ENCODE measurements at places on chromosomes 4 and X. TPM values are rescaled to one million over a fixed set of nuclear protein-coding genes. Genes with fewer than 3 reads are reported as not detected.

Gene SERTM2
- 1.4 TPM for total RNA-seq

Gene MYOZ2
- 0.81 TPM for total RNA-seq

Gene C4orf51
- not detected for total RNA-seq

Gene KCTD8
- total RNA-seq: 2.7 TPM

Gene KLKB1
- total RNA-seq: 0.66 TPM

Gene TSPAN5
- 15.7 TPM for total RNA-seq

DNA sequence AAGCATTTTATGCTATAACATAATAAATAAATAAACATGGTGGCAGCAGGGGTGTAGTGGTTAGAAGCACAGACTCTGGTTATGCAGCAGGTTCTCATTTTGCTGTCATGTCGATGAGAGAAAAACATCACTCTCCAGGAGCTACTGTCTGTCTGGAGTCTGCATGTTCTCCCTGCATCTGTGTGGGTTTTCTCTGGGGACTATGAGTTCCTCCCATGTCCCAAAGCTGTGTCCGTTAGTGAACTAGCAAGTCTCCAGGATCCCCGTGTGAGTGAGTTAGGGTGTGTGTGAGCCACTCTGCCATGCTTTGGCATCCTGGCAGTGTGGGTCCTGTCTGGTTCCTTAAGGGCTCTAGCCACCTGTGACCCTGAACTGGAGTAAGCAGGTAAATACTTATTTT lies 585.6 kb upstream of the AGA start:
- no peak for DNase-seq

DNA sequence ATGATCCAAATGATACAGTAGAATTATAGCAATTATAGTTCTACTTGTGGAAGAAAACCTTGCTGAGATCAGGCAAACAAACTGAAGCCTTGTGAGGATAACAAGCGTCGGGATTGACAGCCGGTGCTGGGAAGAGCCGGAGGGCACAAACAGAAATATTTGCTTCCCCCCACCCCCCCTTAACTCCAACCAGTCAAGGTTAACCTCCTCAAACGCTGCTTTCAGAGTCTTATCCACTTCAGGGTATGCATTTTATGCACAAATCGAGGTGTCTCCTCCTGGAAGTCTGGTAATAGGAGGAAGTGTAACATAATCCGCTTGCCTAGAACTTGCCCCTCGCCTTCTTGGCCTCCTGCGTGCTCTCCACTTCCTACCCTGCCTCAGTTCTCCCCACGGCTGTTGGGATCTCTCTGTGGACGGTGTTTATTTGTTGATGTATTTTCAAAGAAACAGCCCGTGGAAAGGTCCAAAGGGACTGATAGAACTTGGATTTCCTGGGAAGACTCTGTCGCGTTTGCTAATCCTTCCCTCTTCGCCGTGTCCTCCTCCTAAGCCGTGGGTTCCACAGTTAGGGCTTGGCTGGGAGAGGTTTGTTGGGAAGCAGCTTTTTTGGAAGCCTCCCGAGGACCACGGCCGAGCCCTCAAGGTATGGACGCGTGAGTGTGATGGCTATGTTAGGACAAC lies 4.1 kb upstream of the ARX start:
- no peak for DNase-seq

GRCh38 chrX:133745349-133745748 lies 240.0 kb downstream of the GPC3 start:
- DNase-seq: no peak

DNA sequence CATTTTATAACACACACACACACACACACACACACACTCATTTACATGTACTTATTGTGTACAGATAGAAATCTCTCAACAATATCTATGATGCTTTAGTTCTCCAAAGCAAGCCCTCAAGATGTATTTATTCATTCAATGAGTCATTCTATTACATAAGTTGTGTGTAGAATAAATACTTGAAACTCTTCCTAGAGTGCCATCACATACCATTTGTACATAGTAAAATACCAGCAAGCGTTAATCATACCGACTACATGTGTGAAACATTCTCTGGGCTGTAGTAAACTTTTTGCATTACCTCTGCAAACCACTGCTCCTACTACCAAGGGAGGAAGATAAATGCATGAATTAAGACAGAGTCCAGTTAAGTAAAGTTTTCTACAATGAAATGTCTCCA lies 70.9 kb downstream of the EPHA5 start:
- DNase-seq: no peak

GRCh38 chrX:82081027-82081426 lies 879.1 kb downstream of the SH3BGRL start:
- DNase-seq: no peak

DNA sequence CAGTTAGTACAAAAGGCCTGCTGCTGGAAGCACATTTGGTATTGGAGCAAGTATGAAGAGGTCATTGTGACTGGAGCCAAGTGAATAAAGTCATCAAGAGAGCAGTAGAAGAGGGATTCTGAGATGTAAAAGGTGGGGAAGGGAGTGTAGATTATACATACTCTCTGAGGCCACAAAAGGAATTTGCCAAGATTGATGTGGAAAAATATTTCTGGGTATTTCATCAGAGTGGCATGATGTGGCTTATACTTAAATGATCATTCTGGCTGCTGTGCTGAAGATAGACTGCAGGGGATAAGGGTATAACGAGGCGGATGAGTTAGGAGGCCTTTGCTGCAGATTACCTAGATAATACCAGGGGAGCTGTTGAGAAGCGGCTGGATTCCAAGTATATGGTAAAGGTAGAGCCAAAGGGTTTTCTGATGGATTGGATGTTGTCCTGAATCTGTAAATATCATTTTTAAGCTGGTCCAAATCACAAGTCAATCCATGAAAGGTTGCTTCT lies 231.8 kb upstream of the AGA start:
- no peak for DNase-seq

GRCh38 chrX:130770615-130771014 lies 132.4 kb downstream of the ENOX2 start:
- DNase-seq: no peak

DNA sequence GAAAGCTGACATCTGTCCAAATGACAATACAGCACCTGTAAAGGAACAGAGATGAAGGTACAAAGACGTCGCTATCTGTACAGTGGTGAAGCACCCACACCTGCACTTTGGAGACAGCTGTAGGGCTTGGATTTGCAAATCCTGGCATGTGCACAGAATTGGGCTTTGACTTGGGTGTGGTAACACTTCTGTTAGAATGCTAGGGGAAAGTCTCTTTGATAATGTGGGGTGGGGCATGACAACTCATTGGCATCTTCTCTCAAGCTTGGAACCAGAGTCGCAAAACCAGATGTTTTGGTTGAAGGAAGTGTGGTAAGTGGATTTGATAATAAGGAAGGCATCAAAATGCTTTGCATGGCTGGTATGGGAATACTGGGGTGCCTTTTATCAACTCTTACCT lies 55.5 kb downstream of the VCX3B start:
- DNase-seq: no peak

GRCh38 chr4:107117726-107118125 lies 81.6 kb upstream of the DKK2 start:
- no peak for DNase-seq

All from sigmoid colon (tissue), 7 donors.